Activated gamma-delta T cell treated with Interleukin-2 at 50 U/mL for 16 hours (primary cell): ENCODE measurements at places on chromosomes 4 and X.

- DNase-seq: no peak
Observed at GRCh38 chr4:123922847-123923246, 526.3 kb downstream of the SPRY1 start.

GRCh38 chr4:45172636-45173035, 446.3 kb upstream of the GNPDA2 start:
- no peak for DNase-seq

DNA sequence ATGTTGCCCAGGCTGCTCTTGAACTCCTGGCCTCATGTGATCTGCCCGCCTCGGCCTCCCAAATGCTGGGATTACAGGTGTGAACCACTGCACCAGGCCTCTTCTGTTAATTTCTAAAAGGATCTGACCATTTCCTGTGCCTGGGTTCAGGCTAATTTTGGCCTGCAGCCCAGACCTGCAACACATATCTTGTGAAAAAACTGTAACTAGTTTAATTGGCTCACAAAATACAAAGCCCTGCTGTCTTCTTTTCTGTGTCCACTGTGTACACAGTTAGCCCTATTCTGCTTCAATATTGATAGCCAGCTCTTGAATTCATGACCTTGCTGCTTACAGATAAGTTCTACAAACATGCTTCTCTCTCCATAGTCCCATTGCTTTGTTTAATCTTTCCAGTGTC, 753.5 kb downstream of the PDHA2 start:
- DNase-seq: no peak

DNA sequence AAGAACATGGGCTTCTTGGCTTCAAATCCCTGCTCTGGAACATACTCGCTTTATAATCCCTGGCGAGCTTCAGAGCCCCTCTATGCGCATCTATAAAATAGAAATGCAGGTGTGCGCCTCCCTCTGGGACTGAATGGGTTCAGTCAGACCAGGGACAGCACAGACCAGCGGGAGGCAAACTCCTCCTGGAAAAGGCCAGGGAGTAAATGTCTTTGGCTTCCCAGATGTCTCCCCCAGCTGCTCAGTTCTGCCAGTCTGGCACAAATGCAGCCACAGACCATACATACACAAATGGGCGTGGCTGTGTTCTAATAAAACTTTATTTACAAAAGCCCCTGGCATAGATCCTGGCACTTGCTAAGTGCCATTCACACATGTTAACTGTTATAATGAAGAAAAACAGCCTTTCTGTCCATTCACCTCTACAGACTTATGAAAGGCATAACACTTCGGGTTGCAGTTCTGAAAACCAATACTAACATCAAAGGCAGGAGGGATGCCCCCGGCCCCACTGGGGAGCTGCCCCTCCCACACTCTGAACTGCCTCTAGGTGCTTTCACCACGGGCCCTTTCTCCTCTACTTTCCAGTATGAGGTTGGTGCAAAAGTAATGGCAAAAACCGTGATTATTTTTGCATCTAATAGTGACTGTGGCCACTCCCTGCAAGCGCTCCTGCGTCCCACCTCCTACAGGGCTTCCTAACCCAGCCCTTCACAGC, 4.6 kb downstream of the JAKMIP1 start:
- DNase-seq: no peak

GRCh38 chr4:180947425-180947824, 1295.8 kb upstream of the TENM3 start:
- DNase-seq: no peak

DNA sequence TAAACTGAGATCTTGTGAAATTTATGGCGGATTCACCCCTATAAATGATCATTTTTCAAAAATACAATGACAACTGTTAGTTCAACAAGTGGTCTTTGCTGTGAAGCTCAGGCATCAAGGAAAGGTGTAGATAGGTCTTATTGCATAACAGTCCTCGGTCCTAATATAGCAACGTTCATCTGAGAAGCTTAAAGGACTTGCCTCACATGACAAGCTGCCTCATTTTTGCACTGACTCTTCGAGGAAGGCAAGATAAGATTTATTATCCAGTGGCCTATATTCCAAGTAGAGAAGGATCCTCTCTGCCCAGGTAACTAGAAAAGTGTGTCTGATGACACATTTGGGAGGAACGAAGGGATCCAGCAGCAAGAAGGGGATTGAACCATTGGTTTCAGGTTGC, 13.6 kb upstream of the DDX3X start:
- DNase-seq: no peak
